Stimulated activated CD8-positive, alpha-beta memory T cell treated with anti-CD3 and anti-CD28 coated beads, Interleukin-4, amount 100 ng/mL, for 4 hours (primary cell): ENCODE measurements at places on chromosomes 5 and 9.

GRCh38 chr5:72937517-72938061, 18.3 kb upstream of the FCHO2 start:
- no peak for DNase-seq

DNA sequence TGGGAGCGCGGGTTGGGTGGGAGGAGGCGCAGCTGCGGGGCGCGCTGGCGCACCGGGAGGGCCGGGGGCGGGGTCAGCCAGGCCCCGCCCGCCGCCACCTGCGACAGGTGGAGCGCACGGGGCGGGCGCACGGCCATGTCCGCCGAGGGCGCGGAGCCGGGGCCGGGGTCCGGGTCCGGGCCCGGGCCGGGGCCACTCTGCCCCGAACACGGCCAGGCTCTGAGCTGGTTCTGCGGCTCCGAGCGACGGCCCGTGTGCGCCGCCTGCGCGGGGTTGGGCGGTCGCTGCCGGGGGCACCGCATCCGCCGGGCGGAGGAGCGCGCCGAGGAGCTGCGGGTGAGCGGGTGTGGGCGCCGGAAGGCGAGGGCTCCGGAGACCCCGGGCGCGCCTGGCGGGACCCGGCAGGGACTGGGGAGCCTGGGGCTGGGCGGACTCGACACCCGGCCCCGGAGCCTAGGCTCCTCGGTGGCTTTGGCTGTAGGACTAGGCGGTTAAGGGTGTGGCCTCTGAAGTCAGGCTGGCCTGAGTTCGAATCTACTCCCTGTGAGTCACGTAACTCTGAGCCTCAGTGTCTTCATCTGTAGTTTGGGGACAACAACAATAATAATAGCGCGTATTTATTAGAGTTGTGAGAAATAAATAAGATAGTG, at the start of gene BSPRY:
Gene BSPRY, plus strand, starts transcription at position 97 of the 650 bp plus-strand sequence. Its CDS starts 39 bp downstream, at position 136.
- no peak for DNase-seq

- no peak for DNase-seq
Observed at GRCh38 chr5:26329562-26330189, 708.7 kb downstream of the CDH9 start.

DNA sequence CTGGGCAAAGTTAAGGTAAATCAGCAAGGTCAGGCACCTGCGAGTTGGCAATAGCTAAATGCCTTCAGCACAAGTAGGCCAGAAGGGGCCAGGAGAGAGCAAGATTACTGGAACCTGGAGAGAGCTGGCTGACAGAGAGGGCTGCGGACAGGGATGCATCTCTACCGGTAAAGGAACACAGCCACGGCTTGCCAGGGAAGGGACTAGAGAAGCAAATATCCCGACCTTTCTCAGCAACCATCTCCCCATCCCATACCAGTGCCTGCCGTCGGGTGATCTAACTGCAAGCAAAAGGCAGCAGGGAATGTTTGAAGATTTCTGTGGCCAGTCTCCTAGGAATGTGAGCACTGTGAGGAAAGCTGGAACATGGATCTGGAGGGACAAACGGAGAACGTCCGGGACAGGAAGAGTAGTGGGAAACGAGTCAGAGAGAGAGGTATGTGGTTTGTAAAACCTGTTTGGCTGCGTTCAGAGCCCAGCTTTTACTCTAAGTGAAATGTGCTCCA, 15.9 kb upstream of the ABLIM3 start:
- DNase-seq = no peak

GRCh38 chr9:129496473-129497004, 124.4 kb downstream of the C9orf50 start:
- DNase-seq = peak; percentile 80

- no peak for DNase-seq
Observed at GRCh38 chr5:26666371-26666770, 372.0 kb downstream of the CDH9 start.

GRCh38 chr9:95626341-95626740, 109.6 kb upstream of the PTCH1 start:
- no peak for DNase-seq

GRCh38 chr5:166257661-166258060, 2033.8 kb upstream of the WWC1 start:
- DNase-seq = no peak
